ENCODE measurements at places on chromosomes 13 and 19. TPM values are rescaled to one million over a fixed set of nuclear protein-coding genes. Genes with fewer than 3 reads are reported as not detected.

The ZSWIM9 gene
- total RNA-seq = 4.8 TPM

The TLE6 gene
- total RNA-seq = not detected

The TMPRSS9 gene
- not detected for total RNA-seq

The WDR62 gene
- 20.7 TPM for total RNA-seq

The NCR1 gene
- 0.41 TPM for total RNA-seq

The CEACAM7 gene
- total RNA-seq = 26.3 TPM

The DAND5 gene
- total RNA-seq = 0.32 TPM

The MEIS3 gene
- total RNA-seq = 7.1 TPM

The GET3 gene
- total RNA-seq = 55.0 TPM

The ZNF793 gene
- total RNA-seq = 6.8 TPM

The PCDH17 gene
- 0.80 TPM for total RNA-seq

The IER2 gene
- 184 TPM for total RNA-seq

The ADAT3 gene
- 18.7 TPM for total RNA-seq

The CGB2 gene
- not detected for total RNA-seq

The GNG7 gene
- 5.7 TPM for total RNA-seq

The CRTC1 gene
- total RNA-seq = 6.2 TPM

The INSL3 gene
- total RNA-seq = not detected

- peak; percentile 24 for DNase-seq
These were observed 1.2 kb upstream of the NUP62 start for GRCh38 chr19:49930483-49931011.

- DNase-seq = peak; percentile 78
These were observed 2.9 kb upstream of the HOOK2 start for GRCh38 chr19:12778017-12778904.

GRCh38 chr13:39329182-39329639, 273.8 kb downstream of the LHFPL6 start:
- peak; percentile 17 for DNase-seq

GRCh38 chr13:104847922-104848321, 1687.5 kb downstream of the EFNB2 start:
- no peak for DNase-seq

DNA sequence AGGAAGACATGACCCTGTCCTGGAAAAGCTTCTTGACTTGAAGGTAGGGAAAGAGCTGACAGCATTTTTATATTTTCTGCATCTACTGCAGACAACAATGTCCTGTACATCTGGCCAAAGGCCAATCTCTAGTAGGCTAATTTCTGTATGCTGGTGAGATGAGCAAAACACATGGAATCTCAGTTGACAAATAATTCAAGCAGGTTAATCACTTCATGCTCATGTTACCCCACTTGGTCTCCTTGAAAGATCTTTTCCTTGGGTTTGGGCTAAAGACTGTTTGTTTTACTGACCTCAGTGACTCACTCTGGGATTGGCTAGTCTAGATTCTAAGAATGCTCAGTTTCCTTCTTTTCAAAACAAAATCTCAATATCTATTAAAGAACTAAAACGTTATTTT, 298.8 kb downstream of the LMO7 start:
- DNase-seq = no peak

- DNase-seq = no peak
These were observed 26.9 kb downstream of the MAU2 start for GRCh38 chr19:19347401-19348110.

- no peak for DNase-seq
These were observed 6.0 kb upstream of the CCER2 start for GRCh38 chr19:38917921-38918491.

DNA sequence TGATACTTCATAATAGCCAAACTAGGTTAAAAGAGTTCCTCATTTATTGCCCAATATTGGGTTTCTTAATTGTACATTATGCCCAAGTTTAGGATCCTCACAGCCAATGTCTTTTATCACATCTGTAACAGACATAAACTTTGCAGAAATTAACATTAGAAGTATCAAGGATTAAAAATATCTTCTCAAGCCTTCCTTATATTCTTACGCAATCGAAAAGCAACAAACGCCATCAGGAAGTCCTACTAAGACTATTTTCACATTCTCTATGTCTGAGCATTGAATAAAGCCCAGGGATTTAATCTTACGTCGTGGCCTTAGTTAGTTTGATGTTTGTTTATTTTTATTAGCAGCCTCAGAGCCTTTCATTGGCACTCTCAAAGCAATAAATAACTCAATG, 1660.4 kb upstream of the MIR17HG start:
- DNase-seq = no peak

- no peak for DNase-seq
These were observed 60.7 kb upstream of the C1QTNF9B start for GRCh38 chr13:23957981-23958380.

GRCh38 chr19:19274716-19275565, 1.8 kb upstream of the TM6SF2 start:
- DNase-seq = peak; percentile 15

DNA sequence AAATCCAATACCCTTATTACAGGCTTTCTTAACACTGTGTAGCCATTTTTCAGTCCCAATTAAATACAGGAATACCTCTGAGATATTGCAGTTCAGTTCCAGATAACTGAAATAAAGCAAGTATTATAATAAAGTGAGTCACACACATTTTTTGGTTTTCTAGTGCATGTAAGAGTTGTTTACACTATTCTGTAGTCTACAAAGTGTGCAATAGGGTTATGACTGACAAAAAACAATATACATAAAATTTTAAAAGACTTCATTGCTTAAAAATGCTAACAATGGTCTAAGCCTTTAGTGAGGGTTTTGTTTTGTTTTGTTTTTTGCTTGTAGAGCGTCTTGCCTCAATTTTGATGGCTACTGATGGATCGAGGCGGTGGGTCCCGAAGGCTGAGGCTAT, 434.4 kb upstream of the NBEA start:
- DNase-seq = no peak

- DNase-seq = peak; percentile 37
These were observed 60.7 kb downstream of the MCF2L start for GRCh38 chr13:113029487-113030258.

DNA sequence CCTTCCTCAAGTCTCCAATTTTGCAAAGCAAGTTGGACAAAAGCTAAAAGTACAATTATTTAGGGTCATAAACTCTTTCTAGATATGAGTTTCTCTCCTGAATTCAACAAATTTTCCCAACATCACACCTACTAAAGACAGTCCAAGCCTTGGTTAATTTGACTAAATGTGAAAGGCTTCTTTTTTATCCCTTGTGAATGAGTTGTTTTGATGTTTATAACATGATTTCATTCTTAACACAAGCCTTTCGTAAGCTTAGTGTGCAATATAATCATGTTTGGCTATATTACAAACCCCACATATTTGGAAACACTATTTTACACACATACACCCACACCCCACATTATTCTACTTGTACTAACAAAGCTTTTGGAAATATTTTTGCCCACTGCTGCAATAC, 57.3 kb downstream of the ZC3H13 start:
- no peak for DNase-seq

GRCh38 chr13:39263033-39263432, 224.8 kb downstream of the NHLRC3 start:
- peak; percentile 9 for DNase-seq

GRCh38 chr13:100890645-100891044, 216.1 kb upstream of the TMTC4 start:
- DNase-seq = no peak

GRCh38 chr19:3451451-3451866, 28.9 kb downstream of the SMIM24 start:
- DNase-seq = no peak

GRCh38 chr19:50514346-50515167, 844 bp upstream of the ASPDH start:
- no peak for DNase-seq

DNA sequence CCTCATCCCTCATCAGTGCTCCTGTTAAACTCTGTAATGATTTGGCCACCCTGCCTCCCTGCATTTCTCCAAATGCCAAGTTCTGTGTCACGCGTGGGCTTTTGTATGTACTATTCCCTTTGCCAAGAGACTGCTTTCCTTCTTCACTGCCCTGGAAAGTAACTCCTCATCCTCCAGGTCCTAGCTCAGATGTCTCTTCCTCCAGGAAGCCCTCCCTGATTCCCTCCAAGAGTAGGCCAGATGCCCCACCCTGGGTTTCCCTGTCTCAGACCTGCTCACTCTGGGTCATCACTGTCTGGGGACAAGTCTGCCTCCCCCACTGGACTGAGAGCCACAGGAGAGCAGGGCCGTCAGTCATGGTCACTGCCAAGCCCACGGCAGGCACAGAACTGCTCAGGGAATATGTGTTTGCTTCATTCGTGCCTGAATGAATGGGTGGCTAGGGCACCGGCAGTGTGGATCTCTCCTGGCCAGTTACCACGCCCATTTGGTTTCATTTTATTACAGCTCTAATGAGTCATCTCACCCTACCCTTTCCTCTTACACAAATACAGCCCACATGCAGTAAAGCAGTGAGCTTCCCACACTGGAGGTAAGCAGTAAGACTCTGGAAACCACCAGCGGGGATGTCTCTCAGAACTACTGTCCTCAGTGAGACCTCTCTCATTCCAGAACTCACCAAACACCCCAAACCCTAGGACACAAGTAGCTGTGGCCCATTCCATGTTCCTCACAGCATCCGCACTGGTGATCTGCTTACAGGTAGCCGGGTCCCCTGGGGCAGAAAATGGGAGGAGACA, 12.1 kb upstream of the GPR4 start:
- peak; percentile 73 for DNase-seq

GRCh38 chr13:66689628-66690027, 540.5 kb downstream of the PCDH9 start:
- no peak for DNase-seq

- no peak for DNase-seq
These were observed 13.6 kb upstream of the PEPD start for GRCh38 chr19:33535226-33535625.

GRCh38 chr19:49712397-49712859, 21.5 kb downstream of the CPT1C start:
- peak; percentile 47 for DNase-seq

All from transverse colon (tissue), 4 donors.